ENCODE measurements at places on chromosomes 5 and 9. TPM values are rescaled to one million over a fixed set of nuclear protein-coding genes. Genes with fewer than 3 reads are reported as not detected.

TRPM6 gene
- under 0.01 TPM for total RNA-seq

BSPRY gene
- not detected for total RNA-seq

GLRA1 gene
- not detected for total RNA-seq

DNA sequence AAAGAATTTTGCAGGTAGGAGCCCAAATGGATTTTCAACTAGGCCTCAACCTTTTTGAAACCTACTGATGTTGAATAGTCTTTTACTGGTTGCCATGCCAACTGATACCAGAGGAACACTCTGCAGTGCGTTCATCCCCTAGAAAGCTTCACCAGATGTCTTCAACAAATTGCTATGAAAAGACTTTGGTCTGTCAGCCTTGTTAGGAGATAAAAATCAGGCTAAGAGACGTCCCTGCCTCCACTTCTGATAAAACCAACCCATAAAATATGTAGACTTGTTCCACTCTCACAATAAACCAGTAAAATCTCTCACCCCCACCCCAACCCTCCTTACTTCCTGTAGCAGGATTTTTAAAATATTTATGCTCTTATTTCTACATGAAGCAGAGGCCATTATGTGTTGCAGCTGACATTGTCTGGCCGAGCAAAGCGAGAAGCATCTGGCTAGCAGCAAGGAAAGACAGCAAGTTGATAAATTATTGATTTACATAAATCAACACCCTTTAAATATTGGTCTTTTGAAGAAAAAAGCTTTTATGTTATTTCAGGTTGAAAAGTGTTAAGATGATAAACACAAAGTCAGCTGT is 428.7 kb downstream of the ISL1 start:
- no peak for DNase-seq

GRCh38 chr5:15238006-15238405 is 262.0 kb upstream of the FBXL7 start:
- DNase-seq: no peak
